ENCODE measurements at places on chromosomes 13 and 19. TPM values are rescaled to one million over a fixed set of nuclear protein-coding genes. Genes with fewer than 3 reads are reported as not detected.
A peak's percentile ranks its signal among the peaks of the same experiment; 100 is the strongest.

COL5A3 gene
- total RNA-seq, result 51.3 TPM

ATF5 gene
- 2.0 TPM for total RNA-seq

RASIP1 gene
- total RNA-seq, result 6.5 TPM

VSTM2B gene
- not detected for total RNA-seq

OR7A5 gene
- total RNA-seq, result not detected

- DNase-seq, result no peak
Observed at GRCh38 chr19:43574424-43575155, 737 bp downstream of the XRCC1 start.

- DNase-seq, result peak; percentile 25
Observed at GRCh38 chr19:30403203-30403985, 31.2 kb downstream of the ZNF536 start.

DNA sequence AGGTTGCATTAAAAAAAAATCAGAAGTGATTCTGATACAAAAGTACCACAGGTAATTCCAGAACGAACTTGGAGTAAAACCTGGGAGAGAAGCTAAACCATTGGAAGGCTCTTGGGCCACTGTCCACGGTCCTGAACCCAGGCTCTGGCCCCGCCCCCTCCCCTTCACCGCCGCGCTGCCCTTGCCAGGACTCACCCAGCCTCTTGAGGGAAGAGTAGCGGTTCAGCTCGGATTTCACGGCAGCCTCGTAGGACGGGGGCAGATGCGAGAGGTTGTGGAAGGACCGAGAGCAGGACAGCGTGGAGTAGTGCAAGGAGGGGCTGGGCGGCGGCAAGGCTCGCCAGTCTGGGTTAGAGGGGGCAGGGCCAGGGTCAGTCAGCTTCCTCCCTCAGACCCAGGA lies 5.7 kb downstream of the SHISA7 start:
- peak; percentile 15 for DNase-seq

DNA sequence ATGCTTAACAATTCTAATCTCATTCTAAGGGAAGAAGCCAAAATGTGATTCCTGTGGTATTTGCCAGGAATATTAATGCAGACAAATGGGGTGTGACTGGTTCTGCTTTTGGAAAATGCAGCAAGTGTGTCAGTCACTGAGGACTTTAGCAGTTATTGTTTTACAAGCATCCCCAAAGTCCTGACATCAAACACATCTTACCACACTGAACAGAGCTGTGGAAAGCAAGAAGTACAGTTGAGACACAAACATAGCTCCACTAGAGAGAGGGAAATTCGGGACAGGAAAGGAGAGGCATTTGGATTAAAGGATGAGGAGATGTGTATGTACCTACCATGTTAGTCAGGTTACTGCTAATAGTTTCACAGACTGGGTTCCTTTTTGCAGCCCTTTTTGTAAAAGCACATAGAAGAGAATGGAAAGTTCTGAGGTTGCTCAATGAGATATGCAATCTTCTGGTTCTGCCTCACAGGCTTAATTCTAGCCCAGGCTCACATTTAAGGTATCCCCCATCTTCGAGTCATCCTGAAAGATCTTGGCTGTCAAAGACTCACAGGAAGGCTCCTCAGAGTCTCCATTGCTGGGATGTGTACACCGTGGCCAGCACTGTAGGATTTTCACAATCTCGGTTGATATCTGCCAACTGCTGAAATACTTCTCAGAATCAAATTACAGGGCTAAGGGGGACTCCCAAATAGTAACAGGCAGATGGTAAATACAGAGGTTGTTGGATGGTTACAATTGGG lies 316.6 kb downstream of the DNAJC15 start:
- no peak for DNase-seq

GRCh38 chr19:48752496-48753365 lies at the start of gene FUT1:
FUT1 (minus strand) TSS chr19:48752641; CDS start chr19:48751281, 1,360 bp downstream.
- DNase-seq, result no peak

DNA sequence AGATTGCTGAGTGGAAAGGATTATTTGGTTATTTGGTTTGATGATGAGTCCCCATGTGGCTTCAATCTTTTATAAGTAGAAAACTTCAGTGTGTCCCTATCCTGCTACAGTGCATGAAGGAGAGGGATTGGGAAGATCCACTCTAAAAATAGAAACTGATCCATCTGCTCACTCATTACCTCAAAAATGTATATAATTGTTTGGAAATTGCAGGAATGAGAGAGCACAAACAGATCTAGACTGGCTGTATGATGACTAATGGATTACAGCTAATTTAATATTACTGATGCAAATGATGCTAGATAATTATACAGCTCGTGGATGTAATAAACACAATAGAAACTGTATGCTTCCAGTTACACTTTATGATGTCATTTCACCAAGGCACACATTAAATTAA lies 625.3 kb upstream of the PRR20A start:
- DNase-seq, result no peak

DNA sequence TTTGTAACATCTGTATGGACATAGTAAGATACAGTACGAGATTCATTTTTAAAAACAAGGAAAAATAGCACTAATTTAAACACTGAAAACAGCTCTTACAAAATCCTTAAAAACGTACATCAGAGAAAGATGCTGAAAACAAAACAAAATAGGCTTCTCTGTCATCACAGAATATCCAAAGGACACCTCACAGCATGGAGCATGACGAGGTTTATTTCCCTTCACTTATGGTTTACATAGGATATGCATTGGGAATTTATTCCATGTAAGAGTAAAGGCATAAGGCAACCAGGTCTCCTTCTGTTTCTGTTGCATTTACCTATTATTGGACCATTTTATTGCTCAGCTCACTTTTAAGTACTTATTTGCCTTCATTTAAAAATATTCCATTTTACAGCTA lies 3.0 kb downstream of the KCTD12 start:
- peak; percentile 33 for DNase-seq

GRCh38 chr13:111177081-111177711 lies 62.1 kb downstream of the ARHGEF7 start:
- DNase-seq, result no peak

DNA sequence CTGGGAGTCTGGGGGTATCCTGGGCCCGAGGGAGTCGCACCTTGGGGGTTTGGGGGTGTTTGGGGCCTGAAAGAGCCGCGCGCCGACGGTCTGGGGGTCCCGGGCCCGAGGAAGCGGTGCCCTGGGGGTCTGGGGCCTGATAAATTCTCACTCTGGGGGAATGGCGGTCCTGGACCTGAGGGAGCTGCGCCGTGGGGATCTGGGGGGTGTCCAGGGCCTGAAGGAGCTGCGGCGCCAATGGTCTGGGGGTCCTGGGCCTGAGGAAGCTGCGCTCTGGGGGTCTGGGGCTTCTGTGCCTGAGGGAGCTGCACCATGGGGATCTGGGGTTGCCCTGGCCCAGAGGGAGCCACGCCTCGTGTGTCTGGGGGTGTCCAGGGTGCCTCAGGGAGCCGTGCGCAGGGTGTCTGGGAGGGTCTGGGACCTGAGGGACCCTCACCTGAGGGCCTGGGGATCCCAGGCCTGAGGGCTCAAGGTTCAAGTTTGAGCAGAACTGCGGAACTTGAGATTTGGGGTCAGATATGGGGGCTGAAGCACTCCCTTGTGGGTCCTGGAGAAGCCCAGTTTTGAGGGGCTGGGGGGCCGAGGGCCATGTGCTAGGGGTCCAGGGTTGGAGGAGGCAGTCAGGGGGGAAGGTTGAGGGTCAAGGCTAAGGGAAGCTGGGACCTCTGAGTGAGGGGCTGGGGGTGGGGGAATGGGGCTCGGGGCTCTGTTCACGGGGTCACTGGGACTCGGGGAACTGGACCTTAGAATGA lies 1.1 kb downstream of the HDGFL2 start:
- no peak for DNase-seq

- no peak for DNase-seq
Observed at GRCh38 chr19:45863840-45864628, at the start of gene FOXA3. FOXA3 (plus strand) TSS chr19:45864326; CDS start chr19:45864457, 131 bp downstream.

DNA sequence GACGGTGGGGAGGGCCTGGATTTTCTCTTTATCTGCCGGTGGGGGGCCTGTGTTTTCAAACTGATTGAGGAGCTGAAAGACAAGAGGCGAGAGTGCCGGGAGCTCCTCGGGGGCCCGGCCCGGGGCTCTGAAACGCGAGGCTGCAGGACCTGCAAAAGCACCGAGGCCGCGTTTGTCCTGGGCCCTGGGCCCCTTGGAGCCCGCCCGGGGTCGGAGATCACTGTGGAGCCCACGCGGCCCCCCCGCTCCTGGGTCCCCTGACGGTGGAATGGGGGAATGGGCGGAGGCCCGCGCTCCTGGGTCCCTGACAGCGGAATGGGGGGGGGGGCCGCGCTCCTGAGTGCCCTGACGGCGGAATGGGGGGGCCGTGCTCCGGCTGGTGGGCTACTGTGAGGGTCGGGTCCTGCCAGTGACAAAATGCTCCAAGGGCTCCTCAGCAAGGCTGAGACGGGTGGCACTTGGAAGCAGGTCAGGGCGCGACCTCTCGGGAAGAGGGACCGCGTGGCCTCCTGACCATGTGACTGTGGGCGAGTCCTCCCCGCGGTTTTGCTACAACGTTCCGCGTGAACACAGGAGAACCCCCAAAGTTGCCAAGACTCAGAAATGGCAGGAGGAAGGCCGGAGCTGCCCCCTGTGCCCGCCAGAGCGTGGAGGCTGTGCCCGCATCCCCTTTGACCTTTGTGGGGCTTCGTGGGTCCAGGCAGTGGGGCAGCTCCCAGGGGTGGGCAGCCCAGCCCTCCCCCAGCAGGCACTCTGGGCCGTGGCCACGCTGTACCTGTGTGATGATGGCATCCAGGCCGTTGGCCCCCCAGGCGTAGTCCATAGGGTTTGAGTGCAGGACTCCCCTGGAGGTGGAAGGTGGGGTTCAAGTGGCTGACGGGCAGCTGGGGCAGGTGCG lies 9.5 kb downstream of the FGF22 start:
- no peak for DNase-seq

All from skin of body (tissue), 3 donors.